ENCODE measurements at places on chromosomes 11 and 22.

DNA sequence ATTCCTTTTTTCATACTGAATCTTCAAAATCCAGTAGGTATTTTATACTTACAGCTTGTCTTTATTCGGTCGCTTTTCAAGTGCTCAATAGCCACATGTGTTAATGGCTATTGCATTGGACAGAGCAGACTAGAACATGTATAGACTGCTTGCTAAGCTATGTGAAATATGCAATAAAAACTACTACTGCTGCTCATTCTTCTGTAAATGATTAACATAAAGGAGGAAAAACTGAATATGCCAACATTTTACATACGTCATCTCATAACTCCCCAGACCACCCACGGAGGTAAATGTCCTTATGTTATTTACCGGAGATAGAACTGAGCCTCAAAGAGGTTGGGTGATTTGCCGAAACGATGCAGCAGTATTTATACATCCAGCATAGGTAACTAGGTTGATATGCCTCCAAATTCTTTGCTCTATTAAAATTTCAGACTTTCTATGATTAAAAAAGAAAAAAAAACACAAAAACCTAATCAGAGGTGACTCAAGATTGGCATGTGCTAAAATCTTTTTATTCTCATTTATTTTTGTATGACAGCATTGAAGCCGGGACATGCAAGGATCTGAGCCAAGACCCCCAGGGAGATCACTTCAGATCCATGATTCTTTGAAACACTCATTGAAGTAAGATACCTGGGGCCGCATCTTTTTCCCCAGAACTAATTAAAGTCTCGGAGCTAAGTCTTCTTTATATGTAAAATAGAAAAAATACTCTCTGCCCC lies 78.5 kb upstream of the OR5AK2 start:
- no peak for DNase-seq

- no peak for DNase-seq
These were observed 12.0 kb downstream of the OR8A1 start for GRCh38 chr11:124581817-124582216.

DNA sequence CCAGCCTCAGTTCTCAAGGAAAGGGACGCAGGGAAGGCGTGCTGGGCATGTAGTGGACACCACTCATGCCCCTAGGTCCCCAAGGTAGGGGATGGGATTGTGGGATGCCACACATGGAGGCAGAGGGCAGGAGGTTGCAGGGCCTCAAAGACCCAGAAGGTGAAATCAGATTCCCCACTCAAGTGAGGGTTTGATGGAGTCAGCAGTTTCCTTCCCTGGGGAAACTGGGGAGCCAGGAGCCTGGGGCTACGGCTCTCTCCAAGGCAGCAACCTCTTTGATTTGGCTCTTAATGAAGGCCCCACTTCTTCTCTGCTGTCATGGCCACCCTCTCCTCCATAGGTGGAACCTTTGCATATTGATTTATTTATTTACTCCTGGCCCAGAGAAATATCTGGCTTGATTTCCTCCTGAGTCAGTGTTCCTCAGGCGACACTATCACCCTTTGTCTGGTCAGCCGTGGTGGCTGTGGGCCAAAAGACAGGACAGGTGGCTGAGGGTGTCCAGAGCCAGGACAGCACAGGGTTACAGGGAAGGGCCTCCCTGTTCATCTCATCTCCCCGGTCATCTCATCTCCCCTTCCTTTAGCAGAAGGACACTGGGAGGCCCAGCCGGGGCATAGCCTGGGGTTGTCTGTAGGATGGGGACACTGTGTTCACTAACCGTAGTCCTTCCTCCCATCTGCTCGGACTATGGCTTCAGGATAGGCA lies 9.6 kb downstream of the GNAZ start:
- no peak for DNase-seq

- DNase-seq, result peak; percentile 6
These were observed 415.9 kb downstream of the TBC1D22A start for GRCh38 chr22:47178339-47178738.

GRCh38 chr11:122784325-122784955 lies 53.9 kb upstream of the CRTAM start:
- DNase-seq, result no peak

DNA sequence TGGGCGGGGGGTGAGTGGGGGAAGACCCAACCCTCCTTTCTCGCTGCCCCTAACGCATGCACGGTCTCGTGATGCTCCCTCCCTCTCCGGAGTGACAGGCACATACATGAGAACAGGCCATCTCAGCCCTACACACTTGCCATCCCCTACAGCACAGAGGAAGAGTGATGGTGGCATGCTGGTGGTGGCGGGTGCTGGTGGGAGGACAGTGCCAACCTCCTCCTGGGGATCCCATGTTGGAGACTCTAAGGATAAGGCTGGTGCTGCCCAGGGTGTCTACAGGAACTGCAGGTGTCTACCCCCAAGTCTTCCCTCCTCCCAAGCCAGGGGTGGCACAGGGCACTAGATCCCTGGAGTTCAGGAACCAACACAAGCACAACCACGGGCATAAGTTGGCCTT lies 6.7 kb upstream of the NLRX1 start:
- no peak for DNase-seq

- DNase-seq, result no peak
These were observed 1196.8 kb downstream of the BRD1 start for GRCh38 chr22:48630848-48631247.

DNA sequence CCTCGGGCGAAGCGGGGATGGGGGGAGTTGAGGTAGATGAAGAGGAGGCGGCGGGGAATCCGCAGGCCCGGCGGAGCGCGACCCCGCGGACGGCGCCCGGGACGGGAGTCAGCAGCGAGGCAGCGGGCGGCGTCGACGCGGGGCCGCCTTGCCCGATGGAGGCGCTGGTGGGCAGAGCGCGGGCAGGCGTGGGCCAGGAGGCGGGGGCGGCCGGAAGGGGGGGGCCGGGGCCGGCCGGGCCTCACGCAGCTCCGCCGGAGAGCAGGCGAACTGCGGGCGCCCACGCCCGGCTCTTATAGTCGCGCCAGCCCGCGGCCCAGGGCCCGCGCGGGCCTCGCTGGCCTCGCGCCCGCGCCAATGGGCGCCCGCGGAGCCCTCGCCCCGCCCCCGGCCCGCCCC lies at the start of gene IGF2:
TSS of gene IGF2 (minus strand) at position 267 of the 399 bp plus-strand sequence. CDS start 3,866 bp downstream, outside the sequence.
- DNase-seq, result no peak

DNA sequence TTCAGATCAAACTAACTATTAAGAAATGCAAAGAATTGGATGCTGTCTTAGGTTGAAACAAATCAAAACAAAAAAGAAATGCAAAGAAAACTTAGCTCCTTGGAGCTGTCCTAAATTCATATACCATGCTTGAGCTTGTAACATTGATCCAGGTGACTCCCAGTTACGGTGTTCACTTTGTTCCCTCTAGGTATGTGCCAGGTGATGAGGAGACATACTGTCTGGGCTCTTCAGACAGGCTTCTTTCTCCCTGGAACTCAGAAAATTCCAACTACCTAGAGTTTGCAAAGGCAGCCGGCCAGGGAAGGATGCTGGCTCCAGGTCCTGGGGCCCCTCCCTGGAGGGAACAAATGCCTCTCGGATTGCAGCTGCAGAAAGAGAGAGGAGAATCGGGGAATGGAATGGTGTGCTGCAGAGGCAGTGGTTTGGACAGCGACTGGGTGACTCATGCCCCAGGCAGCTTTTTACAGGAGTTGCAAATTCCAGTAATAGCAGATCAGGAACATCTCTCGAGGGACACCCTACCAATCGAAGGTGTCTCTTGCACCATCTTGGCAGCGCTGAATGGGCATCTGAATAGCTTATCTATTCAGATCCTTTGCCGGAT lies 12.3 kb upstream of the ASPHD2 start:
- no peak for DNase-seq

DNA sequence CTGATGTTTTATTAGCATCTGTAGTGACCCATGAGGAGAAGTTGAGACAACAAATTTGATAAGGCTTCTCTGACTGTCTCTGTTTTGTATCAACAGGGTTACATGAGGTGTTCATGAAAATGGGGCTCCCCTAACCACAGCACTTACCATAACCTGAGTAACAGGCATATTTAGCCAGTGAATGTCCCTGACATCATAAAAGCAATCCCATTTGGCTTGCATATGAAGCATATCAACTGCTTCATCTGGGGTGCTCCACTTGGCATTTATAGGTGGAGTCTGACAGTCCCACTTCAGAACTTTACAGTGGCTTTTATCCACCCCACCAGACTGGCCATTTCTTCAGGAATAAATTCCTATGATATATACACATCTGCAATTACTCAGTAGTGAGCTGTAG lies 257.6 kb downstream of the LUZP2 start:
- no peak for DNase-seq

- DNase-seq, result no peak
These were observed 1.3 kb downstream of the SSH3 start for GRCh38 chr11:67304511-67305113.

DNA sequence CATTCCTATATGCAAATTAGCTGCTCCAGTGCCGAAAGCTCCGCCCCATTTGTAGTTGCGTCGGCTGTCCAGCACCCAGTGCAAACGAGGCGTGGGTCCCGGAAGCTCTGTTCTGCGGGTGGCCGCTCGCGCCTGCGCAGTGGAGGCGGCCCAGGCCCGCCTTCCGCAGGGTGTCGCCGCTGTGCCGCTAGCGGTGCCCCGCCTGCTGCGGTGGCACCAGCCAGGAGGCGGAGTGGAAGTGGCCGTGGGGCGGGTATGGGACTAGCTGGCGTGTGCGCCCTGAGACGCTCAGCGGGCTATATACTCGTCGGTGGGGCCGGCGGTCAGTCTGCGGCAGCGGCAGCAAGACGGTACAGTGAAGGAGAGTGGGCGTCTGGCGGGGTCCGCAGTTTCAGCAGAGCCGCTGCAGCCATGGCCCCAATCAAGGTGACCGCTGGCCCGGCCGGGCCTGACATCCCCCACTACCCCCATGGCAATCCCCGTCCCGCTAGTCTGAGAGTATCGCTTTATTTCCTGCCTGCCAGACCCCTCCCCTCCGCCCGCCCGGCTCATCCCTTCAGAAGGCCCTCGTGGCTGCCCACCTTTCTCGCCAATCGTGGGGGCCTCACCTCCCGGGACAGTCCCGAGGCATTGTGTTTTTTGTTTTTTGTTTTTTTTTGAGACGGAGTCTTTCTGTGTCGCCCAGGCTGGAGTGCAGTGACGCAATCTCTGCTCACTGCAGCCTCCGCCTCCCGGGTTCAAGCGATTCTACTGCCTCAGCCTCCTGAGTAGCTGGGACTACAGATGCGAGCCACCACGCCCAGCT lies at the start of gene PRDX5:
TSS of gene PRDX5 (plus strand) at position 161 of the 805 bp plus-strand sequence. CDS start at position 256, 95 bp downstream.
- peak; percentile 98 for DNase-seq

- no peak for DNase-seq
These were observed 49.4 kb upstream of the ADA2 start for GRCh38 chr22:17268501-17269223.

DNA sequence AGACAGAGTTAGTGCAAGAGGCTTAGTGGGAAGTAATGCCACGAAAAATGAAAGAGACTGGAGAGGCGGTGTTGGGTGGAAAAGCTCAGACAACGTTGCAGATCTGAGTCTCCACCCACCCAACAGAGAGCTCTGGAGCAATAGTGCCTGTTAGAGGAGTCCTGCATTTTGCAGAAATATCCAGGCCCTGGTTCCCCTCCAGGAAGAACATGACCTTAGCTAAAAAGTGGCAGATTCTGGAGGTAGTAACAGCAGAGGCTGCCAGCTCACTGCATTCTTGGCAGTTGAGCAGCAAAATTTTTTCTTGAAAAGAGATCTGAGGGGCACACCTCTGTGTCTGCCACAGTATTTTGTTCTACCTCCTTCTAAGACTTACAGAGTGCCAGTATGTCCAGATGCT lies 27.7 kb upstream of the BIRC3 start:
- no peak for DNase-seq

DNA sequence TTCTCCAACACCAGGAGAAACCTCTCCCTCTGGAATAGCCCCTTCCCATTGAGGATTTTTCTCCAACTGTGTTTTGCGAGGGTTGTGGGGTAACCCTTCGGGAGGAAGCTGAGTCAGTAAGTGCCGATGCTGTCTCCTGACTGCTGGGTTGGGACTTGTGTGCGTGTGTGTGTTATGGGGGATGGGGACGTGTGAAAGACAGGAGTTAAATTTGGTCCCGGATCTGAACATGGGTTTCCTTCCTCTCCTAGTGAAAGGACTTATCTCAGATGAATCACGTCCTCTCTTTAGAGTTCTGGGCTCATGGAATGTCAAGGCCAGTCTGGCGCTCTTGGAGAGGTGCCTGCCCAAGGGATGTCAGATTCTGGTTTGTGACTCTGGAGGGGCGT lies 33.3 kb downstream of the KIAA1671 start:
- no peak for DNase-seq

DNA sequence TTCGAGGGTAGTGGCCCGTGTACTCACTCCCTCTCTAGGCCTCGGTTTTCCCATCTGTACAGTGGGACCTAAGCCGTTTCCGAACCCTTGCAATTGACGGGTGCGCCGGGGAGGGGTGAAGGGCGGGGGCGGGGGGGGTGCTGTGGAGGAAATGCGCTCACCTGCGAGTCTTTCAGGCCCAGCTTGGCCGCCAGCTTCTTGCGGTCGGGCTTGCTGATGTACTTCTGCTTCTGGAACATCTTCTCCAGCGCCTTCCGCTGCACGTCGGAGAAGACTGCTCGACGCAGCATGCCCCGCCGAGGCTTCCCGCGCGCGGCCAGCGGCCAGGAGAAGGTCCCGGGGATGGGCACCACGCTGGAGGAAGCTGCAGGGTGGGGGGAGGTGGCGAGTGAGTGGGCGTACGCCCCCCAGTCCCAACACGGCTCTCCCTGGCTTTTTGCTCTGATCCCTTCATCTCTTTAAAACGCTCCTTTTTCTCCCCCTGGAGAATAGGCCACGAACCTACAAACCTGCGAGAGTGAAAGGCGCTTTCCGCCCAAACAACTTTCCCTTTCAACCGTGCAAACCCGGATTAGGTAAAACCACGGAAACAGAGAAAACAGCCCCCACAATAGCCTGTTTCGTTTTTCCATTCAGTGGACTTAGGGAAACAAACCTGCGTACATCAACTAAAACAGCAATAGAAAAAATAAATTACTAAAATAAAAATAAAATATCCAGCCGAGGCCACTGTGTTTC lies 3.2 kb downstream of the DBX1 start:
- peak; percentile 37 for DNase-seq

Data from CD4-positive, alpha-beta T cell treated with Interleukin-15 for 1 hour (primary cell).